AG04450 (cell line): ENCODE measurements at places on chromosomes 16 and 17.

DNA sequence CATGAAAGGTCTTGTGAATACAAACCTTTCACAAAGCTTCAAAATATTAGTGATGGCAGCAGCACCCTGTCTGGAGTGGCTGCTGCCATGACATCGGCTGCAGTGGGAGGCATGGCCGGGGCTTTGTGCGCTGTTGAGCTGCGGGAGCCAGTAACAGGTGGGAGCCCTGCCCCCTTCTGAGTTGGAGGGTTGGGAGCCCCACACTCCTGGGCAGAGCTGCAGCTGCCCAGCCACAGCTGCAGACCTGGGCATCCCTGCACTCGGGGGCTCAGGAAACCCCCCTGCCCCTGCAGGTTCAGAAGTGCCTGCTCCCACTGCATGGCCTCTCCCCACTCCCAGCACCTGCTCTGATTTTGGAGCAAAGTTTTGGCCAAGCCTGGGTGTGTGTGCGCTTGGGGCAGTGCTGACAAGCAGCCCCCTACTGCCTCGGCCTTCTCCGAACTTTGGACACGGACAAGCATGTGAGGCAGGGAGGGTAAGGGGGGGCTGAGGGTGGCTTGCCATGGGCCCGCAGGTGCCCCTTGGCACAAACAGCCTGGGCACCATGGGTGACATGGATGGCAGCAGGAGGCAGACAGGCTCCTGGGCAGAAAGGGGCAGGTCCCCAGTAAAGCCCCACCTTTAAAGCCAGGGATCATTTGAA lies 42.7 kb downstream of the IST1 start:
- DNase-seq = no peak

GRCh38 chr17:71430281-71430680 lies 690.5 kb upstream of the SOX9 start:
- no peak for DNase-seq

- DNase-seq = no peak
Observed at GRCh38 chr17:17907469-17907868, 64.7 kb downstream of the TOM1L2 start.

DNA sequence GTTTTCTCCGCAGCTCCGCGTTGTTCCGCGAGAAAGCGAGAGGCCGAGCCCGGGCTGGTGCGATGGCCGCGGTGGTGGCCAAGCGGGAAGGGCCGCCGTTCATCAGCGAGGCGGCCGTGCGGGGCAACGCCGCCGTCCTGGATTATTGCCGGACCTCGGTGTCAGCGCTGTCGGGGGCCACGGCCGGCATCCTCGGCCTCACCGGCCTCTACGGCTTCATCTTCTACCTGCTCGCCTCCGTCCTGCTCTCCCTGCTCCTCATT lies 404 bp downstream of the EMC6 start:
- no peak for DNase-seq

DNA sequence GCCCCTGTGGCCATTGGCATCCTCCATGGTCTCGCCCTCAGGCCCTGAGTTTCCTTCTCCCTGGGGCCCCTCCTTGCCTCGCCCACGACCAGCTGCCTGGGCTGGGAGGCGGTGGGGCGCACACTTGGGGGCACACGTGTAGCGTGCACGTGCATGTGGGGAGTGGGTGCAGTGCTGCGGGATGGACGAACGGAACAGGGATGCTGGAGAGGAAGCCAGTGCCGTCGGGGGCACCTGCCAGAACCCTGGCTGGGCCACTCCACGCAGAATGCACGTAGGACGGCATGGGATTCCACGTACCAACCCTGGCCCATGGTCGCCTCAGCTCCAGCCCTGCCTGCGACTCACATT lies 80.4 kb downstream of the KLHDC4 start:
- no peak for DNase-seq
